NCI-H1417 treated with DMSO at 0.1 percent for 48 hours (cell line): ENCODE measurements at places on chromosomes 16 and 17.

- DNase-seq: no peak
Observed at GRCh38 chr17:77782201-77782600, 176.3 kb upstream of the TNRC6C start.

- DNase-seq: no peak
Observed at GRCh38 chr16:56493126-56493525, 26.7 kb downstream of the BBS2 start.

GRCh38 chr16:88924834-88925539 lies 52.0 kb downstream of the CBFA2T3 start:
- DNase-seq: no peak

GRCh38 chr17:83135692-83136091 lies 56.3 kb downstream of the METRNL start:
- no peak for DNase-seq

GRCh38 chr17:32568705-32569104 lies 81.9 kb downstream of the CDK5R1 start:
- no peak for DNase-seq

GRCh38 chr16:76293980-76294379 lies 16.8 kb downstream of the CNTNAP4 start:
- no peak for DNase-seq

DNA sequence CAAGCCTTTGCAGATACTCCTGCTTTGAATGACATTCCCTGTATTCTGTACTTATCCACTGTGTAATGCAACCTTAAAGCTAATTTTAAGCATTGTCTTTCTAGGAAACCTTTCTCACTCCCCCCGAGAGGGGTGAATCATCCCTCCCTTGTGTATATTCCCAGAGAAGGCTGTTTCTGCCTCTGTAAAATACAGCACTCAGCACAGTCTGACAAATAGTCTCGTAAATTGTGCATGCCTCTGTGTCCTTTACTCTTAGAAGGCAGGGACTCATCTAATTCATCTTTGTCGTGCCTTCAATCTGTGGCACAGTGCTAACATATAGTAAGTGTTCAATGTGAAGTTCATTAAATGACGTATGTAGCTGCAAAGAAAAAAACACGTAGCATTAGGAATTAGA lies 200.7 kb downstream of the CA10 start:
- DNase-seq: no peak

DNA sequence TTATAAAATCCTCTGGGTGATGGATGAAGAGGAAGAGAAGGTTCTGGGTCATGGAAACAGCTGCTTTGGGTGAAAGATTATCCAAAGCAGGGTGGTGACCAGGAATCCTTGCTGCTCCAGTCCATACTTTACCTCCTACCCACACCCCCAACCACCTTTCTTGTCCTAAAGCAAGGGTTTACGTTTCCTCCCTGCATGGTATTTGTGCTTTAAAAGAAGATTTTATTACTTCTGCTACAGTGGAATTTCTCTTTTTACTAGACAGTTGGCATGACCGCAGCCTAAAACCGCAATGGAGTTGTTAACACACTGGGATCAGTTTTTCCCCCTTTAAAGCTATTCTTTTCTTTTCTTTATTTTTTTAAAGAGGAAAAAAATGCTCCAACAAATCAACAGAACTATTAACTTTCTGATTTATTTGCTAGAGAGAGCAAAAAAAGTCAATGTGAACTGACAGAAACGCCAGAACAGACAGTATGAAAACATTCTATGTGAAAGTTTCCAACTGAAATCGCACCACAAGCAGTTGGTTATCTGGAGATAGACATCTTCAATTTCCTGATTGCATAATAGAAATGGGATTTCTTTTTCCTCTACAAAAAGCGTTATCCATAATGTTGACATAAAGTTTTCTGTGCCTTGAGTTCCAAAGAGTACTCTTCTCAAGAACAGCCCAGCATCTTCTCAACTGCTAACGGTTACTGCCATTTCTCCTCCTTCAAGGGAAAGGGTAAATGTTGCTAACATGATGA lies 236.0 kb downstream of the IRX3 start:
- no peak for DNase-seq

DNA sequence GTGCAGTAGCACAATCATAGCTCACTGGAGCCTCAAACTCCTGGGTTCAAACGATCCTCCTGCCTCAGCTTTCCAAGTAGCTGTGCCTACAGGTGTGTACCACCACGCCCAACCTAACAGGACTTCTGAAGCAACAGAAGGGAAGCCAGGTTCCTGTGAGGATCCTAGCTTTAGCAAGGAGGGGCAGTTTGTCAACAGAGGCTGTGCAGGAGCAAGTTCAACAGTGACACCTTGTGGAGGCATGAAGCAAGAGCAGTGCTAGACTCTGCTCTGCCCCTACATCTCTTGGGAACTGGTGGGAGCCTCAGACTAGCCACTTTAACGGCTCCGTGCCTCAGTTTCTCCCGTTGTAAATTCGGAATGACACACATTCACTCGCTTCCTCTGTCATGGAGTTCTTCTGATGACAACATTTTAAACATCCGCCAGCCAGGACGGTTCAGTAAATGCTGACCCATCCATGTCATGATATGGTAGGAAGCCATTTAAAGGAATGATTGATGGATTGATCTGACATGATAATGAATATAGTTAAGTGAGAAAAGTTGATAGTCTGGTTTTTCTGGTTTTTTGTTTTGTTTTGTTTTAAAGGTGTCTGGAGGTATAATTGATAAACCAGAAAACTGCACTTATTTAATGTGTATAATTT lies 218.7 kb downstream of the MRTFB start:
- DNase-seq: no peak

GRCh38 chr17:57404073-57404472 lies 147.8 kb downstream of the MSI2 start:
- DNase-seq: no peak

GRCh38 chr16:57795431-57795878 lies 6.8 kb downstream of the KIFC3 start:
- DNase-seq: no peak

GRCh38 chr16:78375055-78375679 lies 275.7 kb downstream of the WWOX start:
- DNase-seq: no peak

DNA sequence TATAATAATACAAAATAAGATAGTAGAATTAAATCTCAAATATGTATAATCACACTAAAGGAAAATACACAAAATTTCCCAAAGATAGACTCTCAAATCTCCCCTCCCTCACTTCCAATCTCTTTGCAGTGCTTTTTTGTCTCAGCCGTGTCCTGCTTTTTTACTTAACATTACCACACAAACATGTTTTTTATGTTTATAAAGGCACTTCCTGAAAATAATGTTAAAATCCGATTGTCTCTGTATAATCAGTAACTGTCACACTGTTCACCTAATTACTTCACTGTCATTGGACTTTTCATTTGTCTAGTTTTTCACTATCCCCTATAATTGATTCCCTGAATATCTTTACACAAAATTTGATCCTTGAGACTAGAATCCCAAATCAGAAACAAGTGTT lies 38.2 kb upstream of the ALDH3A2 start:
- DNase-seq: no peak

DNA sequence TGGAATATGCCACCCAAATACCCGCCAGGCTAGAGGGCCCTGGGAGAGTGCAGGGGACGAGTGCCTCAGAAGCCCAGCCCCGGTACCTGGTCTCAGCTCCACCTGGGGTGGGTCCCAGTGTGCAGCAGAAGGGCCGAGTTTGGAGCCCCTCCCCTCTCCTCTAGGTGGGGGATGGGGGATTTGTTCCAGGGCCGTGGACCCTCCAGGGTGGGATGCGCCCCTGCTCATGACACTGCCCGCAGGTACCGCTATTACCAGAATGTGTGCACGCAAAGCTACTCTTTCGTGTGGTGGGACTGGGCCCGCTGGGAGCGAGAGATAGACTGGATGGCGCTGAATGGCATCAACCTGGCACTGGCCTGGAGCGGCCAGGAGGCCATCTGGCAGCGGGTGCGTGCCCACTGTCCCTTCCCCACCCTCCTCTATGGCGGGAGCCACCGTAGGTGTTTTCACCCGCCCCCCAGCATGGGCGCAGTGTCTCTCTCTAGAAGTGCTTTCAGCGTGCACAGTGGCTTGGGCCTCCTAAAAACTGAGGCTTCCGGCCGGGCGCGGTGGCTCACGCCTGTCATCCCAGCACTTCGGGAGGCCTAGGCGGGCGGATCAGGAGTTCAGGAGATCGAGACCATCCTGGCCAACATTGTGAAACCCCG lies 1.2 kb downstream of the NAGLU start:
- no peak for DNase-seq

DNA sequence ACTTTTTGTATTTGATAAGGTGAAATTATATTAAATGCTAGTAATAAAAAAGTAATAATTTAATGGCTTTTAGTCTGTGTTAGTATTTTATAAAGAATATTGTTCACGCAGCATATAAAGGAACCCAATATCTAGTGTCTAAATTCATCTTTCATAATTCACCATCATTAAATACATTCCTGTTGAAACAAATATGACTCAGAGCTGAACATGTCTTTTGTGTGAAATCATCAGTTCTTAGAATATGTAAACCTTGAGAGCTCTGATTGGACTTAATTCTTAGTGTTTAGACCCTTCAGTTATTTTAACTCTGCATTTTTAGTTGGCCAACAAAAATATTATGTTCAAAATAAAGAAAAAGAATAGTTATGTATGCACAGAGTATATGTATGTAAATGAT lies 71.8 kb downstream of the ABHD15 start:
- DNase-seq: no peak

DNA sequence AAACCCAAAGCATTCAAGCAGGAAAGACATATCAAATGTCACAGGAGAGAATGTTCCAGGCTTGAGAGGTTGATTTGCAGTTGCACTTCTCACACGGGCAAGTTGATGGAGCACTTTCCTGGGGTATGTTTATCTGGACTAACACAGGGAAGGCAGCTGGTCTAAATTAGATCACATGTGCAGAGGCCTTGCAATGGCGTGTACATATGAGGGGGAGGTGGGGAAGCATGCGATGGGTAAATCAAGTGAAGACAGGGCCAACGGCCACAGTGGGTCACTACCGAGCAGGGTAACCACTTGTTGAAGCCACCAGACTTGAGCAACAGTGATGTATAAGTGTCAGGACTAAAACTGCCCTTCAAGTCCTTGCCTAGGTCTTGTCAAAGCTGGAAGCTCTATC lies 156.6 kb upstream of the MAF start:
- no peak for DNase-seq

DNA sequence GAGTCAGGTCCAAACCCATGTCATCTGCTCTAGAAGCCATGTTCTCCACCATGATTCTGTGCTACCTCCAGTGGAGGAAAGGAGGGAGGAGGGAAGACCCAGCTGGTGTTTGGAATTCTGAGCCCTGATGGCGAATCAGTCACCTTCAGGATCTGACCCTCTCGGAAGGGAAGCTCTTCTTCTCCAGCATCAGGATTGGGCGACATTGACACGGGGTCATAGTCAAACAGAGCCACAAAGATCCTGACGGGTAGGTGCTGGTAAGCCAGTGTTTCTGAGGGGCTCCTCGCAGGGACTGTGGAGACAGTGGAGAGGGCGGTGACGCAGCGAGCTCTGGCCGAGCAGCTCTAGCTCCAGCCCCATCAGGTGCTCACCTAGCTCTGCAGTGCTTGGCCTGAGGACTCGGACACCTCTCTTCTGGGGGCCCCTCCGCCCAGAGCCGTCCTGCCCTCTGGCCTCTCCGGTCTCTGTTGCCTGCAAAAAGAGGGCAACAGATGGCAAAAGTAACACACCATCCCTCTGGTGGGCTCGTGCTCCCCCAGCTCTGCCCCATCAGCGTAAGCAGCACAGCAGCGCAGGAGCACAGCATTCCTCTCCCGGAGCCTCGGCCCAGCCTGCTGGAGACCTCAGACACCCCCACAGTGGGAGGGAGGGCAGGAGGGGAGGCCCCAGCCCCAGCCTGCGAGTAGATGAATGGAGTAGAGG lies 21.0 kb downstream of the TSPOAP1 start:
- no peak for DNase-seq

DNA sequence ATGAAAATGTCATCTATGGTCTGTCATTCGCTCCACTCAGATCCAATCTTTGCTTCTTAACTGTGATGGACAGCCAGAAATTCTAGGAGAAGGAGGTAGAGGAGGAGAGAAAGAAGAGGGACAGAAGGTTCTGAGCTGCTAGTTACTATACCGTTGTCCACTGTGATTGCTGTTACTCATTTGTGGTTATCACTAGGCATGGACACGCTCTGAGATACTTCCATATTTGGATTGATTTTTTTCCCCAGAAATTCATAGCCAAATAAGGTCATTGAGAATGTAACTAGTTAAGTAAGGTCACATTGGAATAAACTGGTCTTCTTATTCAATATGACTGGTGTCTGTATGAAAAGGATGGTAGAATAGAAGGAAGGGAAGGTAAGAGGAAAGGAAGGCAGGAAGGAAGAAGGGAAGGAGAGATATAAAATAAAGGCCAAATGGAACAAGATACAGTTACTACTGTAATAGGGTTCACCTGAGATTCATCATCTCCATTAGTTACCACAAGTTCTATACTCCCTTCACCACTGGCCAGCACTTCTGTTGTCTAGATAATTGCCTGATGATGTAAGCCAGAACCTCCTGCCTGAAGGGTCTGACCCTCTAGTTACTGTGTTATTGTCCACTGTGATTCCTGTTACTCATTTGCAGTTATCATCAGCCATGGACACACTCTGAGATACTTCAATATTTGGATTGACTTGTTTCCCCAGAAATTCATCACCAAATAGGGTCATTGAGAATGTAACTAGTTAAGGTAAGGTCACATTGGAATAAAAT lies 2.9 kb downstream of the KRTAP9-7 start:
- no peak for DNase-seq

- DNase-seq: no peak
Observed at GRCh38 chr17:65742403-65743307, 181.2 kb upstream of the AXIN2 start.

DNA sequence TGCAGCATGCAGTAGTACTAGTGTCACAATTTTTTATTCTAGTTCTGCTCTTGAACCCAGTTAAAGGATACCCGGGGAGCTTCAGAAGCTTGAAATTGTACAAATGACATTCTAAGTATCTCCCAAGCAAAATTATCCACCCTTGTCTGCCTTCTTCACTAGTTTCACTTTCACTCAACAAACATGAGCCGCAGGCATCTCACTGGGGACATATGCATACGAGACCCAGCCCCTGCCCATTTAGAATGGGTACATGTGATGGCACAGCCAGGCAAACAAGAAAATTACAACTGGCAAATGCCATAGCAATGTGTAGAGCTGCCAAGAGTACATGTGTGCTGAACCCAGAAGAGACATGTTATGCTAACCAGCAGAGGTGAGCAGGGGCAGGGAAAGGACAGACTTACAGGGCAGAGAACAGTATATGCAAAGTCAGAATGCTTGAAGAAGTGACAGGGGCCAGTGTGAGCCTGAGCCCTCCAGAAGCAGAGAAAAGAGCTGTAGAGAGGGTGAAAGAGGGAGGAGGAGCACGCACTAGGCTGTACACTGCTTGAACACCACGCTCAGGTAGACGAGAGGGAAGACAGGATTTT lies 8.3 kb downstream of the GINS2 start:
- no peak for DNase-seq

- DNase-seq: no peak
Observed at GRCh38 chr17:27670791-27671590, 40.0 kb downstream of the LGALS9 start.

- no peak for DNase-seq
Observed at GRCh38 chr17:40490289-40490853, 11.1 kb downstream of the TNS4 start.

GRCh38 chr17:58684003-58684402 lies 7.8 kb downstream of the TEX14 start:
- no peak for DNase-seq
